ENCODE measurements at places on chromosomes 6 and 20.

- DNase-seq: no peak
Observed at GRCh38 chr20:59813948-59814839, 119.2 kb downstream of the SYCP2 start.

GRCh38 chr6:11428371-11428770 is 109.2 kb upstream of the TMEM170B start:
- DNase-seq: no peak

DNA sequence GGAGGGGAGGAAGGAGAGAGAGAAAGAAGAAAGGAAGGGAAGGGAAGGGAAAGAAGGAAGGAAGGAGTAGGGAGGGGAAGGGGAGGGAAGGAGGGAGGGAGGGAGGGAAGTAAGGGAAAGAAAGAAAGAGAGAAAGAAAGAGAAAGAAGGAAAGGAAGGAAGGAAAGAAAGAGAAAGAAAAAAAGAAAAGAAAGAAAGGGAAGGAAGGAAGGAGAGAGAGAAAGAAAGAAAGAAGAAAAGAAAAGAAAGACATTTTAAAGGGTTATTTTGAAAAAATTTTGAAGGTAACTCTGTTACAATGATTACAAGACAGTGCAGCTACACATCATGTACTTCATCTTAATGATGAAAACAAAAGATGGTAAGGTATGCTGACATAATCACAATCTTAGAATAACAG is 3.9 kb downstream of the KIAA0319 start:
- no peak for DNase-seq

- no peak for DNase-seq
Observed at GRCh38 chr20:63402181-63402859, 41.2 kb upstream of the CHRNA4 start.

GRCh38 chr6:126716032-126716431 is 376.1 kb downstream of the CENPW start:
- DNase-seq: no peak

DNA sequence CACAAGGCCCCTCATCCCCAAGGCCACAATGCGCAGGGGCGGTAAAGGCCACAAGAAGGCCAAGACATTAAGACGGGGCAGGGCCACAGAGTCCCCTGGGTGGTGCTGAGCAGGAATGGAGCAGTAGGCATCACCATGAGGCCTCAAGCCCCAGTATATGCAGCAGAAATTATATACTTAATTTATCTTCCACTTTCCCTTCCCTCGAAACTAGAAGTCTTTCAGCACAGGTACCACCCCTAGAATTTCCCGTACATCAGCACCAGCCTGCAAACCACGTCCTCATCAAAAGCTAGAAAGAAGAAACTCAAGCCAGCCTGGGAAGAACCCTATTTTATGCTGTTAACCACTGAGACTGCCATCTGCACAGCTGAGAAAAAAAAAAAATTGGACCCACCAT is 89.4 kb downstream of the PLG start:
- no peak for DNase-seq

DNA sequence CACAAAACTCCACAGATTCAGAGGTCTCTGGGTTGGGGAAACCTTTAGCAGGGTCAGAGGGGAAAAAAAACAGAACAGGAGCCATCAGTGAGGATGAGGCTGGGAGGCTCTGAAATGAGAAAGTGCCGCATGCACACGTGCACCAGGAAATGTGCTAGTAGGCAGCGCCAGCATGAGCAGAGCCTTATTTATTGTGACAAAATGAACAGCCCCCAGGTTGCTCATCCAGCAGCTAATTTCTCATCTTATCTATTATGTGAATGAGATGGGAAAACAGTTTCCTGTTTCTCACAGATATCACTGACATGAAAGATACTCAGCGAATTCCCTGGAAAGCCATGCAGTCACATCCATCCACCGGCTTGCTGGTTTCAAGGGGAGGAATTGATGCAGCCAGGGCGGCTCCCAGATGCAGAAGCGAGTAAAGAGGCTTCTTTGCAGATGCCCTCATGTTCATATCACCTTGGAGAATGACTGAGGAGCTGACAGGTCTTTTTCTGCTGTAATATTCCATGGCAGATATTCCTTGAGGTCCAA is 176.1 kb downstream of the MBOAT1 start:
- no peak for DNase-seq

DNA sequence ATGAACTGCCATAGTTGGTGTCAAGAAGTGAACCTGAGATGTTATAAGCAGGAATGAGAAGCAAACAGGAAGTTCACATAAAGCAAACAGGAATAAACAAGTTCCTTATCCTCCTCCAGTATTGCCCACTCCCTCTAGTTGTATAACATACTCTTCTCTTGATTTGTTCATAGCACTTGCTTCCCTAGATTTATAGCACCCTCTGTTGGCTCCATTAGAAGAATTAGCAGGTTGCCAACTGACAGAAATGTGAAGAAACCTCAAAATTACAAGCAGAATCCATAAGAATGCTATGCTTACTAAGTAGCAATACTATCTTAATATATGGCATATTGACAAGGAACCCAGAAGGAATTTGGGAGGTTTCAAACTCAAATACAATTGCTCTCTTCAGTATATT is 195.4 kb downstream of the TBX18 start:
- DNase-seq: no peak

GRCh38 chr6:89353702-89354392 is 1.3 kb upstream of the UBE2J1 start:
- DNase-seq: no peak

- no peak for DNase-seq
Observed at GRCh38 chr6:129390900-129391299, 319.1 kb downstream of the ARHGAP18 start.

DNA sequence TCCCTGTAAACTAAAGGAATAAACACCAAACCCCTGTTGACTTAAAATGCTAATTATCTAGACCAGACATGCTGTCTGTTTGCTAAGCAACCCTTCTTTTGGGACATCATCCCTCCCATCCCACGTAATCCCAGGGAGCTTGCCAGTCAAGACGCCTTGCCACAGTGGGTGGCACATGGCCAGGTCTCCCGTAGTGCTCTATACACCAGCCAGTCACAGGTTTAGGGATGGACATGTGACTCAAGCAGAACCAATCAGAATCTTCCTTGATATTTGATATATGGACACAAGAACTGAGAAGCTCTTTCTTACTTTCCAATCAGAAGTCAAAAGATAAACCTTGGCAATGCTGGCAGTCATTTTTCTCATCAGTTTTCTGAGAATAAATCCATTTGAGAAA is 60.0 kb downstream of the CNKSR3 start:
- no peak for DNase-seq

DNA sequence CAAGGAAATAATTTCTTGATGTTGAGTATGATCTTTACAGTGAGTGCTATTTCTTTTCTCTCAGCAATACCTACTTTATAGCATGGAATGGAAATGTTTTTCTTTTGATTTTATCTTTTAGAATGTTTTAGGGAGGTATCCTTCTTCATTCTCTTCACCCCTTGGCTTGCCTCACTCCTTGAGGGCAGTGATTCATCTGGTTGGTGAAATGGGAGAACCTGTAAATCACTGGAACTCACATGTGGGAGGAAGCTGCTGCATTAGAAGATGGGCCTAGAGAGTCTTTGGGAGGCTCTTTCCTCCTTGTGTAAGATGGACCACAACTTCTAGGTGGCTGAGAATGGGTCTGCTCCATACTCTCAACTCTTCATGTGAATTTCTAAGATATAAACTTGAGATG is 244.8 kb upstream of the SYNCRIP start:
- no peak for DNase-seq

DNA sequence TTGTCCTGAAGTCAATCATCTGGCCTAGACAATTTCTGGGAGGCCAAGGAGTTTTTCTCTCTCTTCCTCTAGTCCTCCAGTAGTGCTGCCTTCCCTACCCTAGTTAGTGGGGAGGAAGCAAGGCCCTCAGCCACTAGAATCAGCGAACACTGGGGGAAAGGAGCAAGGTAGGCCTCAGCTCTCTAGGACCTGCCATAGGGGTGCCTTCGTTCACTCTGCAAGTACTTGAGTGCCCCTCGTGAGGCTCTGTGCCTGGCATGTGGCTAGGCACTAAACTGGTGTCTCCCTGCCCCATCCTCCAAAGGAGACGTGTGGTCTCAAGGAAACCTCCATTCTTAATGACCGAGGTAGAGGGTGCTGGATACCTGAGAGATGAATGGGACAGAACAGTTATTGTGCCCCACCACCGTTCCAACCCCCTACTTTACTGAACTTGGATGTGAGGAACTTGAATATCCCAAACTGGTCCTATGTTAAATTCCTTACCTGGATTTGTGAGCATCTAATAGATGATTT is 1.1 kb downstream of the DEF6 start:
- DNase-seq: no peak

DNA sequence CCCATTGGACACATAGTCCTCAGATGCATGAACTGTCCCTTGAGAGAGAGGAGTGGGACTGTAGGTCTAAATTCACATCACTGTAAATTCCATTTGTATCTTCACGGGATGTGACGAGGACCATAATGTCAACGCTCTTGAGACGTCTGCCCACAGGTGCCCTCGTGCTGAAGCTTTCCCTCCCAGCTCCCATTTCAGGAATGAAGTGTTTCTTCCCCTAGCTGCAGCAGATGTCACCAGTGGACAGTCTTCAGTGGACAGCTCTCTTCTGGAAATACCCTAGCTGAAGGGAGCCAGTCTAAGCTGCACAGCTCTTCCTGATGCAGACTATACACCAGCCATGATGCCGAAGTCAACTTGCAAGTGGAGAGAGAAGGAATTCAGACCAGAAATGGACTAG is 217.4 kb upstream of the ECI2 start:
- no peak for DNase-seq

- no peak for DNase-seq
Observed at GRCh38 chr6:138291849-138292181, 73.5 kb upstream of the PBOV1 start.

DNA sequence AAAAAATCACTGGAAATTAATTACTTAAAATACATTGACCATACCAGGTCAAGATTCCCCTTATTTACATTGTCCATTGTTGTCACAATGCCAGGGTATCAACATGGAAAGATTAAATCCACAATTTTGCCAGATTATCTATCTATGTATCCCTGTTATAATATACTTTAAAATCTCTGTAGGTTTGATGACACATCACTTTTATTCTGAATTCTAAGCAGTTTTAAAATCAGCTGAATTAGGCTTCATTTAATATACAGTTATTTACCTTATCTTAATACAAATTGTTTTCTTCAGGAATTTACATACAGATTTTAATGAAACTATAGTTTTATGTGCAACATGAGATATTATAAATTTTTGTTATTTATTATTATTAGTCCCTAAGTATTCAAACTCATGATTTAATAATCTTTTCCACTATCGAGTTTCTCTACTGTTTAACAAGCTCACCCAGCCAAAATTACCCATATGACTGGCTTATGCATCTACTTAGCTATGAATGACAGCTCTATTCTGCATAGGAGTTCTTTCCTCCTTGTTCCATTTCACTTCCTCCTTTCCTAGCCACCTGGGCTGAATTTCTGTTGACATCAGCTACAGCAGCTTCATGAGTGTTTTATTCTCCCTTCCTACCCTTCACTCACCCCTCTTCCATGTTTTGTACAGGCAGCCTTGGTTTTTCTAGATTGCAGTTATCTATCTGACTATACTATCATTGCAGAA is 654.2 kb upstream of the MAP3K7 start:
- DNase-seq: no peak

- no peak for DNase-seq
Observed at GRCh38 chr6:167153521-167153959, 4.2 kb downstream of the GPR31 start.

DNA sequence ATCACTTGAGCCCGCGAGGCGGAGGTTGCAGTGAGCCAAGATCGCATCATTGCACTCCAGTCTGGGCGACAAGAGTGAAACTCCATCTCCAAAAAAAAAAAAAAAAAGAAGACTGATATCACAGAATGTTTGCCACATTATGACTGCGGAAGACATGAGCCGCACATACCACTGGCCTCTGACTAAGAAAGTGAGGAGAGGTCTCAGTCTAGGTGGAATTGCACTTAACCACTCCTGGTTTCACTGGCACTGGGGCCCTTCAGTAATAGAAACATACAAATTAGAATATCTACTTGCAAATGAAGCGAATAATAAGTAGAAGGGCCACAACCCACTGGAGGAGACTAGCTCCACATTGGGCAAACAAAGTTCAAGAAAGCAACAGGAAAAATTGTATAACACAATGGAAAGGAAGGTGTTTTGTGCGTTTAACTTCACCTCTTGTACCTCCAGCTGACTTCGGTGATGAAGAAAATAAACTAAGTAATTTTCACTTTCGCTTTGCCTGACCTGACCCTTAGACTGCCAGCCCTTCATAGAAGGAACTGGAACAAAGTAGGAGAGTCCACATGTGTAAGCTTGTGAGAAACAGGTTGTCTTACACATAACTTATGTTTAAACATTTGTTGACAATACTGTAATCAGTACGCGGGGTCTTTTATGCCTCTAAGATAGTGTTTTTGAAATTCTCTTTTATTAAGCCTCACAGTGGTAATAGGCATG is 147.5 kb upstream of the TSHZ2 start:
- DNase-seq: no peak

DNA sequence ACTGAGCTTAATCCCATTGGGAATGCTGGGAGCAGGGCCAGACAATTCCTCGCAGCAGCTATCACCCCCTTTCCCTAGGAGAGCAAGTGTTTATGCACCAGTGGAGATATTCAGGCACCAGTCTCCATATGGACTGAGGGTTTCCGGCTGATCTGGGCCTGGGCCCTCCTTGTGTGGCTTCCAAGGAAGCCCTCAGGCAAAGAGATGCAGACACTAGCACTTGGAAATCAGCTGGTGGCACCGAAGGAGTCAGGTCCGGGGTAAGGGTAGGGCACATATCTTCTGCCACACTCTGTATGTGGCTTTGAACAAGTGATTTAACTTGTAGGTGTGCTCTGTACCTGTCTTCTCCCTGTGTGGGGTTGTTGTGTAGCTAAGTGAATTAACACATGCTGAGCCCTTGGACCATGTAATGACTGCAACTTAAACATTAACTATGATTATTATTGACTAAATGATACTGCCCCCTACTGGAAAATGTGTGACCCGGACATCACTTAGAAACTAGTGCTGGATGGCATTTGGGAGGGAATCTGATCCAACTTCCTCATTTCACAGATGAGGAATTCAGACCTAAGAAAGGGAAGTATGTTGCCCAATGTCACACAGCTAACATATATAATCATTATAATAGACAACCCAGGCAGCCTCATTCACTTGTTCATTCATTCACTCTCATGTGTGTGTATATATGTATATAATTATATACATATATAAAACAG is 19.3 kb upstream of the WFDC2 start:
- no peak for DNase-seq
